Hematopoietic multipotent progenitor cell treated with erythropoietin and hydrocortisone succinate and interleukin-3 and kit ligand, for 8 days (in vitro differentiated cells): ENCODE measurements at places on chromosomes 6 and 20.

DNA sequence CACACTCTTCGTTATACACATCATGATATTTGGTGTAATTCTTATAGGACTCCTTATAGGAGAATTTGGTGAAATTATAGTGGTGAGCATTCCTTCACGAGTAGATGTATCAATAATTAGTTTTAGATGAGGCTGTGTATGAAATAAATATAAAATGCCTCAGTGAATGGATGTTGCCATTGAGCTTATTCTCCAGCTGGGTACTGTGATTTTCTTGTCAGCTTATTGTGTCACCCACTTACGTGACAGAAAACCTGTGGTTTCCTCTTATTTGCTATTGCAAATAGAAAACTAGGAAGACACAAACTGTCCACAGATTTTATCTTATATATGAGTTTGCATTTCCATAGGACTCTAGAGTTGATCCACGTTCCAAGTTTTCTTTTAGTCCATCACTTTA lies 439.9 kb upstream of the RNF217 start:
- no peak for DNase-seq

GRCh38 chr6:6577735-6578134 lies 10.8 kb upstream of the LY86 start:
- no peak for DNase-seq

DNA sequence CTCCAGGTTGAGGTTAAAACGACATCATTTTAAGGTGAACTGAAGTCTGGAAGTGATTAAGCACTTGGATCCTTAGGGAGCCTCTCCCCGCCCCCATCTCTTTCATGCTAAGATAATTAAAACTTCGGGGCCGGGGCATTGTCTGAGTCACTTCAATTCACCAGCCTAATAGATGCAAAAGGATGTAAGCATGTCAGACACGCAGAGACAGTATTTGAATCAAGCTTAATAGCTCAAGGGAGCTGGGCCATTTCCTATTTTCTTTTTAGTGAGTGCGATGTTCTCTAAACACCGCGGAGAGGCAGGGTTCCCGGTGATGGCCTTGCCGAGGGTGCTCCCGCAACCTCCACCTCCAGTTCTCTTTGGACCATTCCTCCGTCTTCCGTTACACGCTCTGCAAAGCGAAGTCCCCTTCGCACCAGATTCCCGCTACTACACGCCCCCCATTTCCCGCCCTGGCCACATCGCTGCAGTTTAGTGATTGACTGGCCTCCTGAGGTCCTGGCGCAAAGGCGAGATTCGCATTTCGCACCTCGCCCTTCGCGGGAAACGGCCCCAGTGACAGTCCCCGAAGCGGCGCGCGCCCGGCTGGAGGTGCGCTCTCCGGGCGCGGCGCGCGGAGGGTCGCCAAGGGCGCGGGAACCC lies 516 bp upstream of the IRF4 start:
- no peak for DNase-seq

- no peak for DNase-seq
These were observed 115.5 kb downstream of the RFX6 start for GRCh38 chr6:116992546-116992945.

DNA sequence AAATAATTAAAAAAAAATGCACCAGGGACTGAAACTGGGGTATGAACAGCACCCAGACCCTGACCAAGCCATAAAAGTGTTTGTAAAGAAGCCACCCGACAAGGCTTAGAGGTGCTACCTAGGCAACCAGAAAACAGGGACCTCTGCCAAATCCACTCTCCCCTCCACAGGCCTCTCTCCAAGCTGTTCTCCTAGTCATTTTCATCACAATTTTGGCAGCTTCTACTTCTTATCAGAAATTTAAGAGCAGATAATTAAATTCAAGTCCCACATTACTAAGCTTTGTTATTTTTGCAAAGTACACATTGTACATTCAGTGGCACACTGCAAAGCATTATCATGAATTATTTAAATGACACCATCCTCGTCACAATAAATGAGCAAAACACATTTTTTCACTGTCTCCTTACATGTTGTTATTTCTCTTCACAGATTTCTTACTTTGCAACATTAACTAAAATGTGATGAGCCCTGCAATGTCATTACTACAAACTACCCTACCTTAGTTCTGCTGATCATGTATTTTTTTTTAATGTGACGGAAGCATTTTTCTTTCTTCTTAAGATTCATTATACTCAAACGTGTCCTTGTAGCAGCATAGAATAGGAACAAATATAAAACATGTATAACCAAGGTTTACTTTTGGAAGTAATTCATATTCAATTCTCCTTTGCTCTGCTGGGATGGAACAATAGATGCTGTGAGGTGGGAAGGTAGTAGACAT lies 38.1 kb downstream of the ECT2L start:
- DNase-seq: no peak

DNA sequence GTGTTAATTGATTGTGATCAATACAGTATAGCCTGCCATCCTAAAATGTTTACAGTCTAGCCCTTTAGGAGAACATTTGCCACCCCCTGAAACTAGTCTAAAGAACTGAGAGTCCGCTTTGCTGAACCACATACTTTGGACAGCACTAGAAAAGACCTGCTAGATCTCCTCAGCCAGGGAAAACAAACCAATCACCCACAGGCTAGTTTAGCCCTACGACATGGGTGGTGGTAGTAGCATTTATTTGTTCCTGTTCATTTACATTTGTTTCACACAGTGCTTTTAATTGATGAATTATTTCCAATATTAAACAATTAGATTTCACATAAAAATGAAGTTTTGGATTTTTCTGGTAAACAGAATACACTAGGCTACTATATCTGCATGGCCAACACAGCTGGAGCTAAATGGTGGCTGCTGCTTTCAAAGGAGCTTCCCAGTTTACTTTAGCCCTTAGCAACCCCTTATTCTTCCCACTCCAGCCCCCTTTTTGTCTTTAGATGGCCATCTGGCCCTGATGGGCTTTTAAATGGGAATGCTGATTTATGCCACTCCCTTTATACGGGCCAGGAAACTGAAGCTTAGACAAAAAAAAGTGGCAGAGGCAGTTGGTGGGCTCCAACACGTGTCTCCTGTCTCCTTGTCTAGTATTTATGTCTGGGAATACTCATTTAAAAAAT lies 72.4 kb downstream of the ADGRG6 start:
- DNase-seq: no peak

DNA sequence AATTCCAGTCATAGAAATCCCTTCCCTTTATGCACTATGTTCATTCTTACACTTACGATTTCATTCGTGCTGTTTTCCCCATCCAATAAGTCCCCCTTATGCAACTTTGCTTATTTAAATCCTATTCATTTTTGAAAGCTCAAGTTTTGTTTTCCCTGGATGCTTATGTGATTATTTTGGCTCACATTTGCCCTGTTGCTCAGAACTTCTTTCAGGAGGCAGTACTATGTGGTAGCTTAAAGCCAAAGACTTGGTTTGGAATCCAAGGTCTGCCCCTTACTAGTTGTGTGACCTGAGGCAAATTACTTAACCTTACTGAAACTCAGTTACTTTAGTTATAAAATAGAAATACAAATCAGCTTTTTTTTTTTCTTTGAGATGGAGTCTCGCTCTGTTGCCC lies 59.6 kb downstream of the MOXD1 start:
- DNase-seq: no peak

DNA sequence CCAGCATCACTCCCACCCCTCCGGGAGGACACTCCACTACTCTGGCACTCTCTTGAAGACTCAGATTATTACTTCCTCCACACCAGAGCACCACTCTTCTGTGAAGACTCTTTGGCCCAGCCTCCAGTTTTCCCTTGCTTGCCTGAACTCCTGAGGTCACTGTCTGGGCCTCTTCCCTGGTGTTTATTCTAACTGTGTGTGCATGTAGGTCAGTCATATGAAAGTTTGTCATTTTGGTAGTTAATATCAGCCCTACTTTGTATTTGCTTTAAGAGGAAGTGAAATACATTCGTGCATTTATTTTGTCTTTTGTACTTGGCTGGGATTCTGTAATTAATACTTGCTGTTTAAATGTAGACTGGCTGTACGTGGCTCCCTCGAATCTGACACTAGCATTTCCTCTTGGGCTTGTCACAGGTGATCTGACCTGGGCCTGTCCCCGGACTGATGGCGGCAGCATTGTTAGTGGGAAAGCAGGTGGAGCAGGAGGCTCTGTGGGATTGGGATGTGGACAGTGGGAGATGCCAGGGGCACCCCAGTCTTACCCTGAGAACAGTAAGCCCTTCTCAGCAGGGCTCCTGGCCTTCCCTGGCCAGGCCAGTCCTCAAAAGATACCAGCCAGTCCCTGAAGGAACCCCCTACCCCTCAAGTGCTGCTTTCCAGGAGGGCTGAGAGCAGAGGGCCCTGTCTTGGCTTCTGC lies 350.5 kb downstream of the CDC5L start:
- no peak for DNase-seq

DNA sequence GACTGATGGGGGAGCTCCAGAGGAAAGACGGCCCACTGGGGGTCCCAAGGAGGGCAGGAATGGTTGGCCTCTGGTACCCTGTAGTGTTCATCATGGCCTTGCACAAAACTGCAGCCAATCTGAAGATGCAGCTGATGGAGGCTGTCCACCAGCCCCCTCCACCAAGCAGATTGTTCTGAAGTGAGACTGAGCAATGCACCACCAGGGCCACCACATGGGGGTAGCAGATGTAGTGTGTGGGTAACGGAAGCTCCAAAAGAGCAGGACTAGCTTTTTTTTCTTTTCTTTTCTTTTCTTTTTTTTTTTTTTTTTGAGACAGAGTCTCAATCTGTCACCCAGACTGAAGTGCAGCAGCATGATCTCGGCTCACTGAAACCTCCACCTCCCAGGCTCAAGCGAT lies 181.0 kb upstream of the MYLIP start:
- no peak for DNase-seq

DNA sequence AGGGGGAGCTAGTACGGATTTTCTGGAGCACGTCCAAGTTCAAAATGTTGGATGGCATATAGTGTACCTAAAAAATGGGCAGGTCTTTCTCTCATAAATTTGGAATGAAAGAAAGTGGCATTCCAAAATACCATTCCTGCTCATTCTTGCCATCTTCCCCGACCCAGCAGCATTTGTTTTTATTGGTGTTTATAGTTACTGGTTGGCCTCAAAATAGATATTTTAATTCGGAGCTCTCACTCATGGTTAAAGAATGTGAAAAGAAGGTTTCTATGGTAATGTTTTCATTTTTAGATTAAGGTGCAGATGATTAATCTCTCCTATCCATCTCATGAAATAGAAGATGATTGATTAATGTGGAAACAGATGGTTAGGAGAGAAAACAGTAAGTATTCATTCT lies 204.5 kb downstream of the HIVEP2 start:
- DNase-seq: no peak

DNA sequence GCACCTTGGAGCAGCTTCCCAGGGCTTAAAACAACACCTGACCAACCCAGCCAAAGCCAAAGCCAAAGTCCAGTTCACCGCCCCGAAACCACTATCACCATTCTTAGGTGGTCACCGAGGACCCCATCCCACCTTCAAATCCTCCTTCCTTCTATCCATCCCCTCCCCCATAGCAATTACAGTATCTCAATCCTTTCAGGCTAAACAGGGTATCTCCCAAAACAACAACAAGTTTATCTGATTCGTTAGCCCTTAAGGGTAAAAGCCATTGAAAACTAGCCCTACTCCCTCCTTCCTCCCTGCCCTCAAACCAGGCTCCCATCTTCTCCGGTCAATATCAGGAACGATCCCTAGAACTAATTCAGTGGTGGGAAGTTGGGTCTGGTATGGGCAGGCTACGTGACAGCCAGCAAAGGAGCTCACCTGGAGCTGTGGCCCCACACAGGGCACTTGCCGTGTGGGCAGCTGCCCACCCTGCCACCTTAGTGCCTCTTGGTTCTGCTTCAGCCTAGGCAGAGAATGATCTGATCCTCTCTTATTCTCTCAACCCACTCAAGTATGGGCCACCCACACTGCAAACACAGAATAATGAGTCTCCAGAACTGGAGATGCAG lies 2.0 kb downstream of the ARHGAP18 start:
- DNase-seq: no peak

GRCh38 chr6:90989763-90990162 lies 402.9 kb upstream of the MAP3K7 start:
- no peak for DNase-seq

DNA sequence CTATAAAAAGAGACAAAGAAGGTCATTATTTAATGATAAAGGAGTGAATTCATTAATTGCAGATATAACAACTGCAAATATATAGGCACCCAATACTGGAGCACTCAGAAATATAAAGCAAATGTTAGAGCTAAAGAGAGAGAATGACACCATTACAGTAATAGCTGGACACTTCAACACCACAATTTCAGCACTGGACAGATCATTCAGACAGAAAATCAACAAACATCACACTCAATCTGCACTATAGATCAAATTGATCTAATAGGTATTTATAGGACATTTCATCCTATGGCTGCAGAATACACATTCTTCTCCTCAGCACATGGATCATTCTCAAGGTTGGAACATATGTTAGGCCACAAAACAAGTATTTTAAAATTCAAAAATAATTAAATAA lies 72.7 kb downstream of the MAP7 start:
- no peak for DNase-seq

- no peak for DNase-seq
These were observed 209.0 kb upstream of the RSPO3 start for GRCh38 chr6:126909493-126909892.

DNA sequence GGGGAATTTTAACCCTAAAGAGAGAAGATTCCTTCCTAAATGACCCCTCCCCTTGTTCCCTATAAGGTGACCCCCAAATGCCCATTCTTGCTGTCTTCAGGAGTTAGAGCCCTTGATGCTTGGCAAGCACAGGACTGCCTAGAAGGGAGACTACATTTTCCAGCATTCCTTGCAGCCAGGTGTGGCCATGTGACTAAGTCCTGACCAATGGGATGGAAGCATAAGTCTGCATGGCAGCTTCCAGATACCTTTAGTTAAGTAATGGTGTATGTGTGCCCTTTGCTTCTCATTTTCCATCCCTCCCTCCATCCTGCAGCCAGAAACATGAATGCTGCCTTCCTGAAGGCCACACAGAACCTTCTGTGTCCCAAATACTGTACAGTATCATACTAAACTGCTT lies 5.5 kb downstream of the BFSP1 start:
- peak; percentile 75 for DNase-seq

DNA sequence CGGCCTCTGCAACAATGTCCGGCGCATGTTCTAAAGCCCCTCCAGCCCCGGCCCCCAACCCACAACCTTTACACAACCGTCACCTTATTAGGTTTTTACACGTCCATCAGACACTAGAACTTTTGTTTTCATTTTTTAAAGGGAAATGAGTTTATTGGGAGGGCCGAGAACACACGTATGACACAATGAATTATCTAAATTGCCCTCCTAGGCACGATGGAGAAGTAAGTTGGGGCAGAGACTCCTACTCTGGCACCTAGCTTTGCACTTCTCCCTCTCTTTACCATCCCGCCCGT lies 1.2 kb upstream of the DLL1 start:
- no peak for DNase-seq

DNA sequence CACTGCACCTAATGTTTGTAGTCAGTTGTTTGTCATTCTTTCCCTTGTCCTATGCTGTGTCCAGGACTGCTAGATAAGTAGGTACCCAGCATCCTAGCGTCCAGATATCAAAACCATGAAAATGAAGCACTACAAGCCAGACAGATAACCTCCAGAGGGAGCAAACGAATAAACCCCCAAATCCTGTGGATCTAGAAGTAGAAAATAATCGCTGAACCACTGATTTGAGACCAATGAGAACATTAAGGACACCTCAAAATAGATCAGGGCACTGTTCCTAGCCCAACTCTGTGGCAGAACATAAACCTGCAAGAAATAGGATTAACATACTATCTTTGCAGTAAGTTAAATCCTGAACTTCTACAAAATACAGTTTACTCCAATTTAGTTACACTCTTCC lies 1.1 kb upstream of the KLHL32 start:
- DNase-seq: peak; percentile 9
